ENCODE measurements at places on chromosomes 7 and 10.

- DNase-seq, result no peak
Measured at GRCh38 chr10:29326886-29327745, 38.2 kb downstream of the LYZL1 start.

DNA sequence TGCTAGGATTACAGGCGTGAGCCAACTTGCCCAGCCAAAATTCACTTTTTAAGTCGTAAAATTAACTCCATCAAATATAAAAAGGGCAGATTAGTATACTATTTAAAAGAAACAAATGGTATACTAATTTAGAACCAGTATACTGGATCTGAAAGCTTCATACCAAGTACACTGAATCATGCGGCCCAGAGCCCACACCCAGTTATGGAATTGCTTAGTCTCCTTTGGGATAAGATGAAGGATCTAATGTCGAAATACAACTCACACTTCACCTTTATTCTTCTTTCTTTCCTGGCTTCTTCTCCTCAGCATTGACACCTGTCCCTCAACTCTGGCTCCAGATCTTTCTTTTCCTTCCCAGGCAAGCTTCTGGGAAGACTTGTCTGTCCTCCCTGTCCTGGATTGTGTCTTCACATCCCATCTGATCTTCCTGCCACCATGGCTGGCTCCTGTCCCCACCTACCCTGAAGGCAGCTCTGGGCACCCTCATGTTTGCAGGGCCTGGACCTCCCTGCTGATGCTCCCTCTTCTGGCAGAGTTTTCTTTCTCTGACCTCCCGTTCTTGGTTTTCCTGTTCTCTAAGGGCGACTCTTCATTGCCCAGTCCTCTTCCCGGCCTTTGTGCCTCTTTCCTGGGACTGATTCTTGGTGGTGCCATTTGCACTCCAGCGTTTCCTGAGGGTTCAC is 57.8 kb upstream of the CTBP2 start:
- DNase-seq, result no peak

DNA sequence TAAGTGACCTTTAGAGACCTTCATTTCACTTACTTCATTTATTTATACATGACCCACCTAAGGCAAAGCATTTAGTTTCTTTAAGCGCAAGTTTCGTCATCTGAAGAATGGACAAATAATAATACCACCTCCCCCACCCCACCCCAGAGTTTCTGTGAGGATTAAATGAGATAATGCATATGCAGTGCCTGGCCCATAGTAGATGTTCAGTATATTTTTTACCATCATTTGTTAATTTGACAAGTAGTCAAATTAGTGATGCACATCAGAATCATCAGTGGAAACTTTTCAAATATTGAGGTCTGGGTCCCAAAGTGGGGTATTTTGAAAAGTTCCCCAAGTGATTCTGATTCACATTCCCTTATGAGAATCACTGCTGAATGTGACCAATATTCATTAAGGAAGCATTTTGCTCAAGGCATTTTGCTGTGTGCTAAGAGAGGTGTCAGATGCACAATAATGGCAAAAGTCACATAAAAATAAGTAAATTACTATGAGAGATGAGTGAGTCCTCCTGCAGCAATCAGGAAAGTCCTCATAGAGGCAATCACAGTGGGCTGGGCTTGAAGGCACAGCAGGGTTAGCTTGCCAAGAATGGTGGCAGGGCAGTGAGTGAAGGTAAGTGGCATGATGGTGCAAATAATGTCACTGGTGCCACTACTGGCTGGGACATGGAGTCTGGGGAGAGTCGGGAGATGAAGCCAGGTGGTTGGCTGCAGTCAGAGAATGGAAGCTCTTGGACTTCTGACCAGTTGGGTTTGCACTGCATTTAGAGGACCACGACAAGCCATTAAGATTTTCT is 244.1 kb downstream of the PTEN start:
- DNase-seq, result no peak

DNA sequence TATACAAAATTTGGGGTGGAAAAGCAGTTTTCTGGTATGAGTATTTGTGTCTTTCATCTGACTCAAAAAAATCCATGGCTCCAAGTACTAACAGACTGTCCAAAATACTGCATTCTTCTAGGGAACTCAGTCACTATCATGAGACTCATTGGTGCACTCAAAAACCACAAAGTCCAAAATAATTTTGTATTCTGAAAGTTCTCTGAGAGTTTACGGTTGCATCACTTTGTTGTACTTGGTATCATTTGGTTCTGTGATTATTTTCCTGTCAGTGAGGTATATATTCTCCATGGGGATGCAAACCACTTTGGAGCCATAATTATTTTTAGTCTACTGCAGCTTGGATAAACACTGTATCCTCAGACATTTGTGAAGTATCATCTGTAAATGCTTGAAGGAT is 28.0 kb upstream of the CABCOCO1 start:
- DNase-seq, result no peak

GRCh38 chr10:54470324-54470631 is 330.8 kb downstream of the PCDH15 start:
- no peak for DNase-seq
